Right lung (tissue), 10 donors: ENCODE measurements at places on chromosomes 6 and 20. TPM values are rescaled to one million over a fixed set of nuclear protein-coding genes. Genes with fewer than 3 reads are reported as not detected.

- no peak for DNase-seq
These were observed at the start of gene HLA-DRB1 for GRCh38 chr6:32589596-32590449. TSS of gene HLA-DRB1 (minus strand) at chr6:32589848. CDS start at chr6:32589742, 106 bp downstream.

- no peak for DNase-seq
These were observed 571 bp upstream of the PRPF6 start for GRCh38 chr20:63980317-63980805.

DNA sequence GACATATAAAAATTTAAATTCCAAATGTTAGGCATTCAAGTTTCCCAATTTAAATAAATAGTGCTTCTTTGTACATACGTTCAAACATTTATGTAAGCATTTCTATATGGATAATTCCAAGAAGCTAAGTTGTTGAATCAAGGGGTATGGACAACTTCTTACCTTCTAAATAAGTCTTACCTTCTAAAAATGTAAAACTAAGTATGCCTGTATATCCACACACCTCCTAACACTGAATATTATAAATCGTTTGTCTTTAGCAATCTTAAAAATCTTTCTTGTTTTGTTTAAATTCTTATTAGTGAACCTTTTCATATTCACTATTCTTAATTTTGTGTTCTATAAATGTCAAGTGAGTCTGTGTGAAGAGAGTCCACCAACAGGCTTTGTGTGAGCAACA is 2.5 kb upstream of the ZSCAN16 start:
- no peak for DNase-seq

- peak; percentile 41 for DNase-seq
These were observed 119.6 kb downstream of the SCML4 start for GRCh38 chr6:107704347-107705013.

Gene MLIP
- polyA plus RNA-seq = 0.14 TPM

Gene BTNL2
- 1.9 TPM for polyA plus RNA-seq

DNA sequence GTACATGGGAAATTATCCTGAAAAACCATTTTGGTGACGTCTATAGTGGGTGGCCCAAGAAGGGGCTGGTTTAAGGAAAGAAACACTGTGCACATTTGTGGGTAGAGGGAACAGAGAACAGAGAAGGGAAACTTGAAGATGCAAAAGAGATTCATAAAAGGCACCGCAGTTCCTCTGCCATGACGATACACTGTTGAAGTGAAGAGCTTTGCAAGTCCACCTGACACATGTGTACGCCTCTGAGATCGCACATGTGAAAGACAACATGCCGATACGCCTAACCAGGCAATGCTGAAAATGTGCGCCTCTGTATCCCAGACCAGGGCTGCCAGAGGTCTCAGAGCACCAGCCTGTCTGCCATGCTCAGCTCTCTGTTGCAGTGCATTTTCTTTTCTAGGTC is 180.9 kb downstream of the KIF16B start:
- no peak for DNase-seq
